Activated CD4-positive, alpha-beta memory T cell treated with anti-CD3 and anti-CD28 coated beads, Interleukin-2, amount 10 ng/mL, durations not matched to agents 7 days and 5 days (primary cell): ENCODE measurements at places on chromosomes 3 and 15.

GRCh38 chr15:66844747-66845145 lies 142.7 kb downstream of the SMAD6 start:
- H3K27me3 ChIP-seq, result peaks cover 47% of the 10 kb centered on the region
- no peak overlapping the region for H3K4me3 ChIP-seq
- H3K36me3 ChIP-seq, result no peaks in the 10 kb centered on the region
- H3K27ac ChIP-seq, result no peak overlapping the region

DNA sequence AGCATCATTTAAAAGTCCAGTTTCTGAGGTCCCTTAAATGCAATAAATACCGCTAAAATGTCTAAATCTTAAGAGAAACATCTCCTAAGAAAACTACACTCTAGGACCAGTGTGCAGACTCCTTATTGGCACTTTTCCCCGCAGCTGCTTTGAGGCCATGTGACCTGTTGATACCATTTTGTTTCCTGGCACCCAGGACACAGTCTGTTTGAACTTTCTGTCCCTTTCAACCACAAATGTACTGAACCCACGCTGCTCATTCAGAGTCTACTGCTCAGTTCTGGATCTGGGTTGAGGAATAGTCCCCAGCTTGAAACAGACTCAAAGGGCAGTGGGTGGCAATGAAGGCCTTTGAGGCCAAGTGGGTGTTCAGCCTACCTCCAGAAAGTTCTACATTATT lies 17.1 kb downstream of the LDHAL6B start:
- no peak for DNase-seq
- no peak overlapping the region for H3K27ac ChIP-seq
- H3K36me3 ChIP-seq, result peaks cover 4% of the 10 kb centered on the region
- H3K4me1 ChIP-seq, result peaks cover 13% of the 10 kb centered on the region

- no peaks in the 10 kb centered on the region for H3K4me1 ChIP-seq
- no peak overlapping the region for H3K27ac ChIP-seq
- H3K36me3 ChIP-seq, result no peaks in the 10 kb centered on the region
Observed at GRCh38 chr3:24628523-24629258, 134.0 kb upstream of the THRB start.

- peaks cover 9% of the 10 kb centered on the region for H3K4me1 ChIP-seq
- no peak overlapping the region for H3K4me3 ChIP-seq
- H3K27me3 ChIP-seq, result no peaks in the 10 kb centered on the region
- peaks cover 7% of the 10 kb centered on the region for H3K36me3 ChIP-seq
- no peak for DNase-seq
Observed at GRCh38 chr15:82768414-82769054, 37.3 kb downstream of the FSD2 start.
